CD4-positive, alpha-beta T cell treated with Interleukin-2 at 100 ng/mL for 4 hours (primary cell): ENCODE measurements at places on chromosomes 11 and 22.

- DNase-seq = no peak
Observed at GRCh38 chr11:102974552-102975280, 19.2 kb upstream of the MMP13 start.

- DNase-seq = no peak
Observed at GRCh38 chr11:1912289-1912878, 7.1 kb upstream of the TNNT3 start.

- no peak for DNase-seq
Observed at GRCh38 chr11:110979696-110980095, 265.8 kb upstream of the POU2AF2 start.

DNA sequence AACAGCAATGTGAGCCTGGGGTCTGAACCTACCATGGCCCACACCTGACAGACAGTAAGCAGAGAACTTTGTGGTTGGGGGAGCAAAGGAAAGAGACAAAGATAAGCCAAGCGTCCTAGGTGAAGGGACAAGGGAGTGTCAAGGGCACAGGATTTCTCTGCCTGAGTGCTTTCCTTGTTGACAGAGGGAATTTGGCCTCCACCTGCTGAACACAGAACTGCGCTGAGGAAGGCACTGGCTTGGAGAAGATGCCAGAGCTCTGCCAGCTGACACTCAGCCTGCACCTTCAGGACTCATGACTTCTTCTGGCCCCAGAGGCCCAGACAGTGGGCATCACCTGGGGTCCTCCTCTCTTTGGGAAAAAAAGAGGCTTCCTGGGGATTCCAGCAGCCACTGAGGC, 789 bp upstream of the LRRC55 start:
- no peak for DNase-seq

GRCh38 chr22:16831257-16831656, 6.0 kb upstream of the XKR3 start:
- no peak for DNase-seq

DNA sequence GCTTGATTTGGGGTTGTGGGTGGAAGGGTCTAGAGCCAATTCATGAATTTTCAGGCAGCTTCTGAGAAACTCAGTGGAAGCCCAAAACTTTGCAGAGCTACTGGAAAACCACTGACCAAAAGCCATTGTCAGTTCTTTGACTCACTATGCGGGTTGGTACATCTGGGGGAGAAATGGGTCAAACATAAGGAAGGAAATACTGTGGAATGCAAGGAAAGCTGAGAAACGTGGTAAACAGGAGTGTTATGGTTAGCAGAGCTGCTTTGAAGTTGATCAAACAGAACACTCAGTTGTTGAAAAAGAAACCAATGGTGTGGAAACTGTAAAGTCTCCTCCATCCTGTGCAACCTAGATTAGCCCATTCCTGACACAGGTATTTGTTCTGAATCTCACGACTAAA, 6.3 kb upstream of the ABTB2 start:
- no peak for DNase-seq

GRCh38 chr11:124776865-124777645, 15.0 kb upstream of the ESAM start:
- DNase-seq = no peak

DNA sequence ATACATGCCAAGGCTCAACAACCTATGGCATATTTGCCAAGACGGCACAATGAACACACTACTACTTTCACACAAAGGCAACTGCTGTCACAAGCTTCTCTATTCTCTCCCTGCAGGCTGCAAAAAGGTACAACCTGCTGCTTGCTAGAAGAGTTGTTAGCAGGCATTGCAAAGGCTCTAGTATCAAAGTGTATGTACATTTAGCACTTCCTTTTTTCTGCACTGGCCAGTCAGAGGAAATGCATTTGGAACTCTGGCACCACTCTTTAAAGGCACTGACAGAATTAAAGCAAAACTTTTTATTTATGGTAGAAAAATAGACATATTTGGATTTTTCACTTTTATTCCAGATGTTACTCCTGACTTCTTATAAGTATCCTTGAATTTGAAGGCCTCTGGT, 125.9 kb downstream of the CWF19L2 start:
- DNase-seq = no peak

DNA sequence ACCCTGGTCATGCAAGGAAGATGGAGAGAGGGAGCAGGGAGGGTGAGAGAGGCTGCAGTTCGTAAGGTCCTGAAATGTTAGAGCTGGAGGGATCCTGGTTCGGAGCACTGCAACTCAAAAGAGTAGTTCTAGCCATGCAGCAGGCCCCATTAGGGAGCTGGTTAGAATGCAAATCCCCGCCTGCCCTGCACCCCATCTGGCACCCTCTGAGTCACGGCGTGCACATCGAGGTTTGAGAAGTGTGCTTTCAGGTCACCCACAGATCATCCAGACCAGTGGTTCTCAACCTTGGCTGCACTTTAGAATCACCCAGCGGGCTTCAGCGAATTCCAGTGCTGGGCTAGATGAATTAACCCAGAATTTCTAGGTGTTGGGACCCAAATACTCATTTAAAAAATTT, 48.2 kb downstream of the ST3GAL4 start:
- no peak for DNase-seq

DNA sequence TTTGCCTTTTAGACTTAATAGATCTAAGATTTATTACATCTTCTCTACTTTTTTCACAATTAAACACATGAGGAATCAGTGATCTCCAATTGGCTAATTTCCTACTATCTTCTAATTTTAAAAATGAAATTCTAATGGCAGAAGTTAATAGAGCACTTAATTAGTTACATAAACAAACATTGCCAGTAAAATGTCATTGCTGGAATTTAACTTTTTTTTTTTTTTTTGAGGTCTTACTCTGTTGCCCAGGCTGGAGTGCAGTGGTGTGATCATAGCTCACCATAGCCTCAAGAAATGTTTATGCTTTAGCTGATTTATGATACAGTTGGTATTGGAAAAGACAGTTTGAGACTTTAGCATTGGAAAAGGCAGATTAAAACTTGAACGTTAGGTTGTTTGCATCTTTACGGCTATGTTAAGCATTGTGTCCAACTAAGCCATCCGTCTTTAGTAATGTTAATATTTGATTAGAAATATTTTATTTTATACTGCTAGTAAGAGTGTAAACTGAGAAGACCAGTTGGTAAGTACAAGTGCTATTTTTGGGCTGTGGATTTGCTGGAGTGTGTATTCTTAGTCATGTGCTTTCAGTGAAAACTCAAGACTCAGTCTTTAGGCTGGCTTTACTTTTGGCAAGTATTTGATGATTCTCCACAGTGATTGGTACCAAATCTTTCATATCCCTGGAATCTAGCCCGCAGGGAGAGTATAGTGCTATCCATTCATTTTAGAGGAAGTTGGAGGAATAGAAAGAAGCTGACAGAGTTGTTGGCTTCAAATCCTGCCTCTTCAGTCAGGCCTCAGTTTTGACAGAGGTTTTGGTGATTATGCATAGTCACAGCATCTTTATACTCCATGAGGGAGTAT, 4.5 kb downstream of the ANO5 start:
- no peak for DNase-seq

GRCh38 chr22:21970037-21970799, 12.4 kb downstream of the TOP3B start:
- DNase-seq = no peak

GRCh38 chr11:83613767-83614121, 327.6 kb upstream of the CCDC90B start:
- no peak for DNase-seq

GRCh38 chr11:68048681-68049508, 10.1 kb downstream of the TCIRG1 start:
- DNase-seq = no peak

DNA sequence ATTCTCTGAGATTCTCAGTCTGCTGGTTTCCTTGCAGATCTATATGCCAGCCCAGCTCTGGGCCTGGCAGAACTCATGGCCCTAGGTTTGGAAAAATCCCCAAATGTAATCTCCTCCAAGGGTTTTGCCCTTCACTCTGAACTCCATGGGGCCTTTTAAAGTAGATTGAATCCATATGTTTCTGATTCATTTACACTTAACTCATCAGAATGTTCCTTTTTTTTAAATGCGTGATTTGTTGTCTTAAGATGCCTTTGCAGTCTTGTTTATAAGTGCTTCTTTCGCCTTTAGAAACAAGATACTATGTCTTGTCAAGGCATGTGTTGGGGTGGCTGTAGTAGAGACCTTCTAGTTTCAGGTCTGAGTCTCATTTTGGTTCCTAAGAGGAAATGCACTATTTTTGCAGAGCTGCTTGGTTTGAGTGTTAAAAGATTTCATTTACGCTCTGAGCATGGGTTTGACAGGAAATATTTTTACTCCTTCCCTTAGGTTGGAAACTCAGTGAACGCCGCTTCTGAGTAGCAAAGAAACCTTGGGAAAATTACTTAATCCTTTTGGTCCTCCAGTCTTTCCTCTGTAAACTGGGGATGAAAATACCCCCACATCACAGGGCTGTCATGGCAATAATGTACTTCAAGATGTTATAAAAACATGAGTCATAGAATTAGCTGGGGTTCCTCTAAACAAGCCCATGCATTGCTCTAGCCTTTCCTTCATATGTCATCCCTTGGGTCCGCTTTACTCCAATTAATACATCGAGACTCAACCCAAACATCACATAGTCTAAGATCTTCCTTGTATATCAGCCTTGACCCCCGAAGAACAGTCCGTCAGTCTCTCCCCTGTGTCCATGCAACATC, 83.5 kb downstream of the SNX19 start:
- no peak for DNase-seq

GRCh38 chr11:56782167-56782847, 33.8 kb upstream of the OR9G4 start:
- DNase-seq = no peak

GRCh38 chr22:33018232-33018864, 39.8 kb downstream of the SYN3 start:
- DNase-seq = peak; percentile 24

DNA sequence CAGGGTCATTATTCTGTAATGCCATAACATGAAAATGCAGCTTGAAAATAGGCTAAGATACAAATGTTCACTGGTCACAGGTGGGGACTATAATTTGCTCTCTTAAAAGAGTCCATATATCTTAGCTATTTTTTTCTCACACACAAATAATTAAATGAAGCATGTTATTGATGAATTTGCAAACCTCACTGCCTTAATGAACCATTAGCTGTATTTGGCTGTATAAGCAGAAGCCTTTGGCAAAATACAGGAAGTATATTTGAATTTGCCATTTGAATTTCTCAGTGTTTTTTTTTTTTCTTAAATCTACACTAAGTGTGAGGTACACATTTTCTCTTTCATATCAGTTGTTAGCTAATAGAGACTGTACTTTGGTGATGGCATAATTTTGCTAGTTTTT, 38.7 kb downstream of the DDI1 start:
- no peak for DNase-seq

DNA sequence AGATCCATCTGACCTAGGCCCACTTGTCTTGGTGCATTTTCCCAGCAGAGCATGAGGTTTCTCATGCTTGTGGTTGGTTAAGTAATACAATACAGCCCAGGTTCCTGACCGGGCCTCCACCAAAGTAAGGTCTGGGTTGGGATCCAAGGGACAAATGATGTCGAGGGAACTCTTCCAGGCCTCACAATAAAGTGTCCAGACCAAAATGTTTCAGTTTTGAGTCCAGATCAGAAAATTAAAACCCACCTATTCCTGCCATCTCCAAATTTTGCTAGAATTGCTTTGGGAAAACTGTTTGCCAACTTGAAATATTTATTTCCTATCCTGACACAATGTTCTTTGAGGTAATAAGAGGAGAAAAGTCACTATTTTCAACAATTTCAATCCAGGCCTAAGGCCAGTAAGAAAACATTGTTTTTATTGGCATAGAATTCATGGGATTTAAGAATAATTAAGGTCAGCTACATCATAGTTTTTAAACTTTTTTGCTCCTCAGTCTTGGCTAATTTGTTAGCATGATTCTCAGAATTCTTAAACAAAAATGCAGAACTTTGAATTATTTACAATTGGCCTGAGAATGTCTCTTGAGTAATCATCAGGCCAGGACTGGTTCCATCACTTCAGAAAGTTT, 51.4 kb downstream of the ME3 start:
- no peak for DNase-seq

DNA sequence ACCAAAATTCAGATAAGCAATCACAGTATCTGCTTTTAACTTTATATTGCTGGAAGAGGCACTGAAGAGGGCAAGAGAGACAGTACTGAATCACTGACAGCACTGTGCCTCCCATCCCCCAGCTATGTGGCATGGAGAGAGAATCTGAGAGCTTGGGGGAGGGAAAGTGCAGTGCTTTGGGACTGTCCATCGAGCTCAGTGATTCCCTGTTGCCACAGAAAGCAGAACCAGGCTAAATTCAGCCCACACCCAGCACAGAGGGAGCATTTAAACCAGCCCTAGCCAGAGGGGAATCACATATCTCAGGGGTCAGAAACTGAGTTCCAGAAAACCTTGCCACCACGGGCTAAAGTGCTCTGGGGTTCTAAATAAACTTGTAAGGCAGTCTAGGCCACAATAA, 44.3 kb downstream of the KCNQ1 start:
- no peak for DNase-seq

GRCh38 chr11:122207921-122208764, 92.1 kb upstream of the BLID start:
- DNase-seq = no peak

DNA sequence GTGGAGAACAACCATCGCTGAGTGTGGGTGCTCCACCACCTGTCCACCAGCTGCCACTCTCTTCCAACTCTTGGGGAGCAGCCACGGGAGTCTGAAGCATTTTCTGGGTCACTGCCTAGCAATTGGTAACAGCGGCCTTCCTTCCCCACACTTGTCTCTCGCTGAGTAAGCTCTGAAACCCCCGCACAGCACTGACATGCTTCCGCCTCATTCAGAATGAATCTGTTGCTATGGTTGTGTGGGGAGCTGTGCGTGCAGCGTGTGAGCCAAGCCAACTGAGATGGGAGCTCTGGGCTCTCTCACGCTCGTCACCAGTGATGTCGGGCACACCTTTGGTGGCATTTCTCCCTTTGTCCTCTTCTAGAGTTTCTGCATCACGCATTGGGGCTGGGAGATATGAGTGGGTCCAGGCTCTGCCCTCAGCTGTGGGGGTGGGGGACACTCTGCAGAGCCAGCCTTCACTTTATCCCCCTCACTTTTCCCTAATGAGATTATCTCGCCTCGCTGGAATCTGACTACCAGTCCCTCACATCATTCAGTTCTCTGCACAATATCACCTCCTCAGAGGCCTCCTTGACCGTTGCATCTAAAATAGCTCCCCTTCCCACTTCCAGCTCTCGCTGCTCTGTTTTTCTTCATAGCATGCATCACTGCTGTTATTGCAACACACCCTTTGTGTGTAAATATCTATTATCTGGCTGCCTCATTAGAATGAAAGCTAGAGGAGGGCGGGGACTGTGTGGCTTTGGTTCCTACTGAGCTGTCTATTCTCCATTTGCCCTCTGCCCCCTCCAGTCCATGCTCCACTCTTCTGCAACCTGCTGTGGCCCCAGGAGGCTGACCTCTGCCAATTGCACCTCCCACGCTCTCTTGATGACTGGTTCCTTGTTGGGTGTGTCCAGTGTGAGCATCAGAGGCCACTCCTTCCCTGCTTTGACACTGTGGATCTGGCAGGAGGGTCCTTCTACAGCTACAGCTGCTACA, 569.9 kb upstream of the CADM1 start:
- no peak for DNase-seq

- DNase-seq = no peak
Observed at GRCh38 chr11:21137803-21138202, 468.4 kb downstream of the NELL1 start.

- DNase-seq = peak; percentile 61
Observed at GRCh38 chr11:117970400-117971024, 15.7 kb upstream of the IL10RA start.

- no peak for DNase-seq
Observed at GRCh38 chr11:10640308-10640707, 53.2 kb downstream of the IRAG1 start.
